Stimulated activated naive B cell treated with anti-CD40 and anti-IgM and Interleukin-4, amounts not matched to agents 10 μg/mL and 1 μg/mL and 100 μg/mL, for 72 hours (primary cell): ENCODE measurements at places on chromosomes 2 and 18.

GRCh38 chr2:137928547-137929518 lies 35.4 kb upstream of the HNMT start:
- no peak overlapping the region for H3K4me3 ChIP-seq
- no peak for DNase-seq
- no peaks in the 10 kb centered on the region for H3K36me3 ChIP-seq
- no peaks in the 10 kb centered on the region for H3K4me1 ChIP-seq
- H3K27me3 ChIP-seq, result no peaks in the 10 kb centered on the region

- no peak overlapping the region for H3K4me3 ChIP-seq
- H3K36me3 ChIP-seq, result peaks cover 41% of the 10 kb centered on the region
- no peaks in the 10 kb centered on the region for H3K27me3 ChIP-seq
Measured at GRCh38 chr18:13026583-13027270, 35.6 kb downstream of the CEP192 start.

DNA sequence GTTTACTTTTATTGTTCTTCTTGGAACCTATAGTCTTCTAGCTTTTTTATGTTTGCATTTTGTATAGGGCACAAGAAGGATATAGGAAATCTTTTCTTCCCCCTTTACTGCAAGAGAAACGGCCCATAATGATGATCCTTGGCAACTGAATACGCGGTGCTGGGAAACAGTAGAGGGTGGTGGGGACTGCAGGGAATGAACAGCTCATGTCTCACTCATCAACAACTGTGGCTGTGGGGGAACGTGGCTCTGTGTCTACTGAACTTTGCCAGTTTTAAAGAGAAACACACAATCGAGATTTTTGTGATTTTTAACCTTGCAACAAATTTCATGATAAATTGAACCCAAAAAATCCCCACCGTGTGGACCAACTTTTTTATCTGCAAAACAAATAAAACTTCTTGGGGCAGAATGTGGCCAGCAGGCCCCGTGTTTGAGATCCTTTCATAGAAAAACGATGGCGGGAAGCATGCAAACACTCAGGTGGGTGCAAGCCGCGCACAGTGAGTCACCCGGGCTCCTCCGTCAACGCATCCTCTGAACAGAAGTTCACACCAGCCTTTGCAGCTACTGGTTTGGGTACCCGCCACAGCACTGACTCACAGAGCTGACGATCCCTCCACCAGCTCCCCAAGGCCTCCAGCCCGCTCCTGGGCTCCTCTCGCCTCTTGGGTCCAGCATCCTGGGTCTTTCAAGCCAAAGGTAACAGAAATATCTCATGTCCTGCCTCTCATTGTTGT lies 149.3 kb downstream of the COL6A3 start:
- H3K27ac ChIP-seq, result no peak overlapping the region
- H3K4me1 ChIP-seq, result no peaks in the 10 kb centered on the region
- H3K36me3 ChIP-seq, result no peaks in the 10 kb centered on the region
- H3K4me3 ChIP-seq, result no peak overlapping the region

GRCh38 chr2:16055848-16056580 lies 115.7 kb downstream of the MYCN start:
- no peak overlapping the region for H3K4me3 ChIP-seq
- no peaks in the 10 kb centered on the region for H3K27me3 ChIP-seq
- peaks cover 5% of the 10 kb centered on the region for H3K4me1 ChIP-seq
- H3K36me3 ChIP-seq, result no peaks in the 10 kb centered on the region

DNA sequence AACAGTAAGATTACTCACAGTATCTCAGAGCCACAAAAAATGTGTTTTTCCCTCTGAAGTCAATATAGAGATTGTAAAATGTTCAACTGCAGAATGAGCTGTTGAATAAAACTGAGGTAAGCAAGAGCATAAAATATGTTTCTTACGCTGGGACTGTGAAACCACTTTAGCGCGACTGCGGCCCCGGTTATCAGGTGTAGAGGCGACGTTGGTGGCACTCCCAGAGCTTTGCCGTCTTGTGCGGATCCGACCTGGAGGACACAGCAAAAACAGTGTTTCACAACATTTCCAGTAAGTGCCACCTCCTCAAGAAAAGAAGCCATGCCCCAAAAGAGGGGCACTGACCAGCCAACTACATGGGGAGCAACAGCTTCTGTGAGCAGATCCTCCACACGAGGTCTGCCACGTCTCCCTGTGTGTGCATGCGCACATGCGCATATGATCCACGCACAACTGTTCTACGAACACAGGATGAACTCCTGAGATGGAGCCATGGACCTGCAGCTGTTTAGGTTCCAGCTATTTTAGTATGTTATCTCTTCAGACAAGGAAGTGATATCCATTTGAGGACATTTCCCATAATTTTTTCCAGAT lies 100.7 kb upstream of the RNU4ATAC start:
- H3K27me3 ChIP-seq, result no peaks in the 10 kb centered on the region
- H3K27ac ChIP-seq, result no peak overlapping the region
- no peak for DNase-seq
- H3K4me1 ChIP-seq, result no peaks in the 10 kb centered on the region

DNA sequence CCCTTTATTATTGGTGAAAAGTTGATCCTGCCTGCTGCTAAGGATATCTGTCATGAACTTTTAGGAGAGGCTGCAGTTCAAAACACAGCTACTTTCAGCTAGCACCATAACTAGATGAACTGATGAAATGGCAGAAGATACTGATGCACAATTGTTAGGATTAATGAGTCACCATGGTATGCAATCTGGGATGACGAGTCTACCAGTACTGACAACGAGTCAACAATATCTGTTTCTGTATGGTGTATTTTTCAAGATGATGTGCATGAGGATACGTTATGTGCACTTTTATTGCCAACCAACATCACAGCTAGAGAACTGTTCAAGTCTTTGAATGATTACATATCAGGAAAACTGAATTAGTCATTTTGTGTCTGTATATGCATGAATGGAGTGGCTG lies 68.7 kb downstream of the NETO1 start:
- no peaks in the 10 kb centered on the region for H3K4me1 ChIP-seq
- H3K27ac ChIP-seq, result no peak overlapping the region
- peaks cover 26% of the 10 kb centered on the region for H3K36me3 ChIP-seq

GRCh38 chr2:73269686-73270465 lies 14.4 kb downstream of the FBXO41 start:
- peaks cover 50% of the 10 kb centered on the region for H3K36me3 ChIP-seq
- H3K4me1 ChIP-seq, result peaks cover 28% of the 10 kb centered on the region
- no peaks in the 10 kb centered on the region for H3K27me3 ChIP-seq
- H3K4me3 ChIP-seq, result peak overlapping the region; percentile 47

DNA sequence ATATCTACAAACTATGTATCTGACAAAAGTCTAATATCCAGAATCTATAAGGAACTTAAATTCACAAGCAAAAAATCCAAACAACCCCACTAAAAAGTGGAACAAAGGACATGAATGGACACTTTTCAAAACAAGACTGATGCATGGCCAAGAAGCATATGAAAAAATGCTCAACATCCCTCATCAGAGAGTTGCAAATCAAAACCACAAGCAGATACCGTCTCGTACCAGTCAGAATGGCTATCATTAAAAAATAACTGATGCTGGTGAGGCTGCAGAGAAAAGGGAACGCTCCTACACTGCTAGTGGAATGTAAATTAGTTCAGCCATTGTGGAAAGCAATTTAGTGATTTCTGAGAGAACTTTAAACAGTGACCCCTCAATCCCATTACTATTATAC lies 56.5 kb downstream of the CCBE1 start:
- no peaks in the 10 kb centered on the region for H3K36me3 ChIP-seq
- no peak overlapping the region for H3K27ac ChIP-seq
- no peak overlapping the region for H3K4me3 ChIP-seq
- DNase-seq, result no peak

- H3K27me3 ChIP-seq, result no peaks in the 10 kb centered on the region
- DNase-seq, result no peak
- H3K4me3 ChIP-seq, result no peak overlapping the region
- H3K4me1 ChIP-seq, result peaks cover 31% of the 10 kb centered on the region
Measured at GRCh38 chr2:97848306-97848705, 134.9 kb downstream of the ZAP70 start.

- no peaks in the 10 kb centered on the region for H3K36me3 ChIP-seq
- no peak overlapping the region for H3K27ac ChIP-seq
- no peaks in the 10 kb centered on the region for H3K27me3 ChIP-seq
Measured at GRCh38 chr2:41600460-41600859, 447.4 kb upstream of the PKDCC start.

DNA sequence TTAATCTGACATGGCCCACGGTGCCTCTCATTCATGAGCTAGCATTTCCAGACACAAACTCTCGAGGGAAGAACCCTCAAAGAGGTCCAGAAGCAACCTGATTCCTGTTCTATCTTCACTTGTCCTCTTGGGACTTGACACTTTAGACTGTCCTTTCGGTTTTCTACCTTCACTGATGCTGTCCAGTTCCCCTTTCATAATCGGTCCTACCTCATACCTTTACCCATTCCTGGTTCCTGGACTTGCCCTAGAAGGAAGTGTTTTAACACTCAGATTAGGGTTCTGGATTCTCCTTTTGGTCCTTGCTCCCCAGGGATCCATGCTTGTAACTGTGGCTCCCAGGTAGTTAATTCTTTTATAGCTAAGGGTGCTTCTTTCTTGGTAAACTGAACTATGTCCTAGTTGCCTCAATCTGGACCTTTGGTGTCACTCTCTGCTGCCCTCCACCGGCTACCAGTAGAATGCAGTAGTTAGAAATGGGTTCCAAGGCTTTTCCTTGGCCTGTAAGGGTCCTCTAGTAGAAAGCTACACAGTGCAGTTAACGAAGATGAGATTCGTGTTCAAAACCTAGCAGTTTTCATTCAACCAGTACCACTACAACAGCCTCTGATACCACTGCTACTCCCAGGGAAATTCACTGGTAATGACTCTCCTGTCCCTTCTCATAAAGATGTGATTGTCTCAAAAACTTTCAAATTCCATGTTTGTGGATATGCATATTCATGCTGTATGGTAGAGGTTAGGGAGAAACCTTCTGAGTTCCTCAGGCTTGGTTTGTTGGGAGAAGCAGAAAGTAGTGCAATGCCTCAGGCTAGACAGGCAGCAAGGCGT lies 178.1 kb upstream of the CYP26B1 start:
- DNase-seq, result no peak
- no peak overlapping the region for H3K4me3 ChIP-seq
- H3K36me3 ChIP-seq, result peaks cover 5% of the 10 kb centered on the region
- H3K27me3 ChIP-seq, result no peaks in the 10 kb centered on the region
- no peaks in the 10 kb centered on the region for H3K4me1 ChIP-seq

DNA sequence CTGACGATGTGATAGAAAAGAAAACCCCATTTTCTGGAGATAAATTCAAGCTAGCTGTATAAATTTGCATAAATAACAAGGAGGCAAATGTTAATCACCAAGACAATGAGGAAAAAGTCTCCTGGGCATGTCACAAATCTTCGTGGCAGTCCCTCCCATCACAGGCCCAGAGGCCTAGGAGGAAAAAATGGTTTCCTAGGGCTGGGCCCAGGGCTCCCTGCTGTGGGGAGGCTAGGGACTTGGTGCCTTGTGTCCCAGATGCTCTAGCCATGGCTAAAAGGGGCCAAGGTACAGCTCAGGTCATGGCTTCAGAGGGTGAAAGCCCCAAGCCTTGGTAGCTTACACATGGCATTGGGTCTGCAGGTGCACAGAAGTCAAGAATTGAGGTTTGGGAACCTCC lies 134.6 kb downstream of the CABLES1 start:
- H3K27ac ChIP-seq, result peak overlapping the region; percentile 74
- DNase-seq, result no peak
- no peaks in the 10 kb centered on the region for H3K27me3 ChIP-seq
- H3K4me3 ChIP-seq, result no peak overlapping the region
- peaks cover 27% of the 10 kb centered on the region for H3K4me1 ChIP-seq
- peaks cover 24% of the 10 kb centered on the region for H3K36me3 ChIP-seq

- H3K4me1 ChIP-seq, result no peaks in the 10 kb centered on the region
- DNase-seq, result no peak
- H3K4me3 ChIP-seq, result no peak overlapping the region
Measured at GRCh38 chr18:286515-287310, 18.9 kb upstream of the THOC1 start.

- H3K27me3 ChIP-seq, result peaks cover 28% of the 10 kb centered on the region
- no peak overlapping the region for H3K27ac ChIP-seq
- no peak overlapping the region for H3K4me3 ChIP-seq
- no peaks in the 10 kb centered on the region for H3K36me3 ChIP-seq
Measured at GRCh38 chr2:75570948-75571729, 10.4 kb upstream of the EVA1A start.

DNA sequence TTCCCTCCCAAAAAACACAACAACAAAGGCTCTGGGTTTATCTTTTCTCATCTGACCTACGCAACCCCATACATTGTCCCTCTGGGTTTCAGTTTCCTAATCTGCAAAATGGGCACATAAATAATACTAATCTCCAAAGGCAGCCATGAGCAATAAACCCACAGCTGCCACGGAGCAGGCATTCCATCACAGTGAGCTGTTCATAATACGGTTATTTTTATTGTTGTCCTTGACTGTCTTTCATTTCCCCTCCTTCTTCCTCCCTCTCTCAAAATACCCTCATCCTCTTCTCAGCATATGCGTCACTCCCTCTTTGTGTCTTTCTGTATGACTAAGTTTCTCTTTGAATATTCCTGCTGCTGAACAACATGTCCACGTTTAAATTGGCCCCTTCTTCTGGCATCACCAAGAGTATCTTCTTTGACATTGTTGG lies 129.8 kb upstream of the CAB39 start:
- H3K4me1 ChIP-seq, result peaks cover 33% of the 10 kb centered on the region
- H3K27me3 ChIP-seq, result no peaks in the 10 kb centered on the region
- H3K27ac ChIP-seq, result peak overlapping the region; percentile 96
- DNase-seq, result peak; percentile 52

DNA sequence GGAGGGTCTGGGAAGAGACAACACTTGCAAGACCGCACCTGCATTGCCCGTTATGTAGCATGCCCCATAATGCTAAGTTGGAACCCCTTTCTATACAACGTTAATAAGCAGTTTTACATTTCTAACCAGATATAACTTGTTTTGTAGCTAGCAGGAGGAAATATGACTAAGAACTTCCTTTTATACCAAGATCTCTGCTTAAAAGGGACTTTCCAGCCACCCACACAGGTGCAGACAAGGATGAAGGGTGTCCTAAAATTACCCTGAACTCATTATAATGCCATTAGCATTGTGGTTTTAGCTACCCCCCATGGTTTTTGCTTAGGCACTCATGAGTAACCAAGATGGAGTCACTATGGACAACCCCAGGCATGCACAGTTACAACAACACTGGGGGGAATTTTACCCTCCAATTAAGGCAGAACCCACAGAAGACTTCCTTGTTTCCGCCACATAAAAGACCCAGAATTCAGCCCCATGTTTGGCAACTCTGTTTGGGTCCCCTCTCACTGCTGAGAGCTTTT lies 362.8 kb downstream of the CBLN2 start:
- H3K36me3 ChIP-seq, result no peaks in the 10 kb centered on the region
- H3K27ac ChIP-seq, result peak overlapping the region; percentile 0
- peak overlapping the region; percentile 26 for H3K4me3 ChIP-seq
- peak; percentile 36 for DNase-seq
- no peaks in the 10 kb centered on the region for H3K27me3 ChIP-seq
